ENCODE measurements at places on chromosomes 4 and X. TPM values are rescaled to one million over a fixed set of nuclear protein-coding genes. Genes with fewer than 3 reads are reported as not detected.

The RIBC1 gene
- total RNA-seq, result 0.61 TPM

The SLAIN2 gene
- total RNA-seq, result 50.3 TPM

The SLIT2 gene
- 3.8 TPM for total RNA-seq

The GLUD2 gene
- total RNA-seq, result 0.22 TPM

The SULT1E1 gene
- total RNA-seq, result not detected

The SPACA5B gene
- not detected for total RNA-seq

The TAF7L gene
- 0.22 TPM for total RNA-seq

The LRP2BP gene
- 2.9 TPM for total RNA-seq

The CT45A1 gene
- not detected for total RNA-seq

The NPY5R gene
- not detected for total RNA-seq

DNA sequence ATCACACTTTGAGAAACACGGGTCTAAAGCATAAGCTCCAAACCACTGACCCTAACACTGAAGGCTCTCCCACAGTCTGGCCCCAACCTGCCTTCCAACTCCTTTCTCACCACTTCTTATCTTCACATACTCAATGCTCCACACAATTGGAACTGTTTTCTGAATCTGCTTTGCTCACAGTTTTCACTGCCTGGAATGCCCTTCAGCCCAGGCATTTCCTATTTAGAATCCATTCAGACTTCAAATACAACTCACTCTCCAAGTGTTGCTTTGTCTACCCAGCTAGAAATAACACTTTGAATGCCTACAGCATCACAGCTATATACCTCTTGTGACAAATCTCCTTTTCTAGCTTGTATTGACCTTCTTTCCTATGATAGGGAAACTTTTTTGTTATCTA is 10.2 kb downstream of the OTUD4 start:
- no peak for DNase-seq

- no peak for DNase-seq
Measured at GRCh38 chr4:8108261-8108660, 50.4 kb downstream of the ABLIM2 start.

GRCh38 chr4:7519638-7520376 is 85.1 kb upstream of the PSAPL1 start:
- DNase-seq, result no peak

DNA sequence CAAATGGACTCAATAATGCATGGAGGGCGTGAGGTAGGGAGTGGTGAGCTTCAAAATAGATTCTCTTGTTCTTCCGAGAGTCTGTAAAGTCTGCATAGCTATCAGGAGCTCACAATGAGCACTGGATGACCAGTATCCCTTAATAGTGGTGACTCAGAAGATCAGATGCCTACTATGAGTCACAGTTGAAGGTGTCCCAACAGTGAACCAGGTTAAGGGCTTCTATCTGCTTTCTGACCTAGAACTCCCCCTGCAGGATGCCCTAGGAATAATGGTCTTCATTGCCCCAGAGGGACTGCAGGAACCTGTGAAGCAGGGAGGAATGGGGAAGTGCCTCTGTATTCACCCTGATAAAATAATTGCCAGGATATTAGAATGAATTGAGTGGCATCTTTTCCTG is 22.1 kb downstream of the DGKK start:
- DNase-seq, result peak; percentile 69

- DNase-seq, result no peak
Measured at GRCh38 chr4:72969976-72970375, 99.5 kb downstream of the COX18 start.

DNA sequence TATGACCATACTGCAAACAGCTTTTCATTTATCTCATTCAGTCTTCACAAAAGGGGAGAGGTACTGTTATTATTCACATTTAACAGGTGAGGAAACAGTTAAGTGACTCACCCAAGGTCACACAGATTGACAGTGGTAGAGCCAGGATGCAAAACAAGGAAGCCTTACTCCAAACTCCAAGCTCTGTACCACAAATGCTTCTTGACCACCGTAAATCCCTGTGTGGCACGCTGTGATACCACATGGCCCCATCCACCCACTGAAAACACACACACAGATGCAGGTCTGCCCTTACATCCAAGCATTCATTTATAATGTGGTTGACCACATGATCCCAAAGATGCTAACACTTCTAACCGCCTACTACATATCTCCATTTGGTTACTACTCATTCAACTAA is 129.5 kb downstream of the TSPAN5 start:
- DNase-seq, result no peak

DNA sequence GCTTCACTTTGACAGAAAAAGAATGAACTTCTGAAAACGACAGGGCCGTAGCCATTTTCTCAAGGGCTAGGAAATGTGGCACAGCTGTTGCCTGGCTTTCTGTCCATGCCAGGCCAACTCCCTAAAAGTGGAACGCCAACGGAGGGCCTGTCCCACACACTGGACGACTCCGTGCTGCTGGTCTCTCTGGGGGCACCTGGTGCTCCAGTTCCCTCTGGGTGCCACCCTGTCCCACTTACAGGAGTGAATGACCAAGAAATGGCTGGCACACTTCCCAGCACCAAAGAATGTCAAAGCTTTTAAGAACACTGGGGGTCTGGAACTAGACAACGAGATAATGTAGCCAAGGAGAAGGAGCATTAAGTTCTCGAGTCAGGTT is 40.9 kb downstream of the GATB start:
- no peak for DNase-seq

DNA sequence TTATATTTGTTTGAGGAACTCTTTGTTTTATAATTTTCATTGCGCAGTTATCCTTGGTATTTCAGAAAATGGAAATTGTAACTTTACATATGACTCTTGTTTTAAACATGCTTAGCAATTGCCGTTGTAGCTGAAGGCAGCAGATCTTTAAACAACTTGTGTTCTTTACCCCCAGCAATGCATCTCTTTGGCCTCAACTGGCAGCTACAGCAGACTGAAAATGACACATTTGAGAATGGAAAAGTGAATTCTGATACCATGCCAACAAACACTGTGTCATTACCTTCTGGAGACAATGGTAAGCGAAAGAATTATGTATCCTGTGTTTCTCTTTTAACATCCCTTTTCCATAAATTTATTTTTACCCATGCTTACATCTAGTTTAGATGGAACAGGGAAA is 263.6 kb downstream of the DCTD start:
- DNase-seq, result no peak

GRCh38 chr4:67700116-67700737 is 728 bp downstream of the UBA6 start:
- no peak for DNase-seq

GRCh38 chr4:84085986-84086385 is 413.1 kb downstream of the NKX6-1 start:
- DNase-seq, result no peak

DNA sequence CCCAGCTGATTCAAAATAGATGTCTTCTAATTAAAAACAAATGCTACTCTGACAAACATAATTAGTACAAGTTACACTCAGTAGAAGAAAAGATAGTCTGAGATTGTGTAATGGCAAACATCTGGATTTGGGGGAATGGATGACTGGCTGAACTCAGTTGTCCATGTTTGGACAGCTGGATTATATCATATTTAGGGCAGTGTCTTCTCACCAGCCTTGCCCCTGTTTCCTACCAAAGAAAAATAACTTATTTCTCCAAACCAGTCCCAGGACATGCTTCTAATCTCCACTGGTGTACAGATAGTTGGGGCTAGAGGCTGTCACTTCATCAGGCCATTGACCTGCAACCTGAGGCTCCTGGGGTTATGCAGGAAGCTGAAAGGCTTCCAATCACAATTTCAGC is 237.3 kb downstream of the USP46 start:
- no peak for DNase-seq

GRCh38 chr4:151302432-151302831 is 23.0 kb downstream of the SH3D19 start:
- DNase-seq, result no peak

- no peak for DNase-seq
Measured at GRCh38 chrX:153819384-153820040, 10.8 kb downstream of the PDZD4 start.

DNA sequence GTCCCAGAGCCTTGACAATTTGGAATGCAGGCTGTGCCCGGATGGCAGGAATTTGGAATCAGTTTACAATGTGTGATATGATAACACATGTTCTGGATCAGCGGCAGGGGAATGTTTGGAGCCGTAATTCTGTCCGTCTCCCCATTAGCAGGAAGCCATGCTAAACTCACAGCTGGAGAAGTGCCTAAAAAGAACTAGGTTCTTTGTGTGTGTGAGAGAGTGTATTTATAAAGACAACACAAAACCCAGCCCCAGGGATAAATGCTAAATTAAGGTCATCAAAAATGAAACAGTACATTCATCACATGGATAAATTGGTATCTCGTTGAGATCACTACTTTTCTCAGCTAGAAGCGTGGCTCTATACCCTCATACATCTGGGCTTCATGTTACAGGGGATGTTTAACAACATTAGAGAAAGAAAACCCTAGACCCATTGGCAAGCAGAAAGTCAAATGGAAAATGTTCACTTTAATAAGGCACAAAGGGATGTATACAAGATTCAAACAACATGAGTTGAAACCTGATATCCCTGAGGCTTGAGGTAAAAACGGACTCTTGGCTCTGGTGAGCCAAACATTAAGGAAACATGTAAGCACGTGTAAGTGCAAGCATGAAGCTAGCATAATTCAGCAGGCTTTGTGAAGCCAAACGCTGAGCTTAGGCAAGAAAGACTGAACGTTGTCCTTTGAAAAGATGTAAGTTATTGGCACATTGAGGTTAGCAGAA is 18.0 kb upstream of the TMEM131L start:
- DNase-seq, result no peak

DNA sequence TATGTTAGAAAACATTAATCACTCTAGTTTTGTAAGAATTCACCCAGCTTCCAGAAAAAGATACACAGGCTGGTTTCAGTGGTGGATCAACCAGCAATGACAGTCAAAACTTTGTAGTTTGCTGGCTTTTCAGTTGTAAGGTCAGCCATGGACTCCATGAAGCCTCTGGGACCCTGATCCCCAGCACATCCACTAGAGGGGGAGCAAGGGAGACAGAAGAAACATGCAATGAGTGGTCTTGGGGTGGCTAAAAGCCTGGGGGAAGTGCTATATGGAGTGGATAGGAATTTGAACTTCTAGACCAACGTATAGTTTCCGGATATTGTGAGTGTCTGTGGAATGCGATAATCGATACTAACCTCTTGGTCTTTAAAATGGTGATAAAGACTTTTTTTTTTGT is 72.7 kb downstream of the AFF2 start:
- DNase-seq, result no peak

DNA sequence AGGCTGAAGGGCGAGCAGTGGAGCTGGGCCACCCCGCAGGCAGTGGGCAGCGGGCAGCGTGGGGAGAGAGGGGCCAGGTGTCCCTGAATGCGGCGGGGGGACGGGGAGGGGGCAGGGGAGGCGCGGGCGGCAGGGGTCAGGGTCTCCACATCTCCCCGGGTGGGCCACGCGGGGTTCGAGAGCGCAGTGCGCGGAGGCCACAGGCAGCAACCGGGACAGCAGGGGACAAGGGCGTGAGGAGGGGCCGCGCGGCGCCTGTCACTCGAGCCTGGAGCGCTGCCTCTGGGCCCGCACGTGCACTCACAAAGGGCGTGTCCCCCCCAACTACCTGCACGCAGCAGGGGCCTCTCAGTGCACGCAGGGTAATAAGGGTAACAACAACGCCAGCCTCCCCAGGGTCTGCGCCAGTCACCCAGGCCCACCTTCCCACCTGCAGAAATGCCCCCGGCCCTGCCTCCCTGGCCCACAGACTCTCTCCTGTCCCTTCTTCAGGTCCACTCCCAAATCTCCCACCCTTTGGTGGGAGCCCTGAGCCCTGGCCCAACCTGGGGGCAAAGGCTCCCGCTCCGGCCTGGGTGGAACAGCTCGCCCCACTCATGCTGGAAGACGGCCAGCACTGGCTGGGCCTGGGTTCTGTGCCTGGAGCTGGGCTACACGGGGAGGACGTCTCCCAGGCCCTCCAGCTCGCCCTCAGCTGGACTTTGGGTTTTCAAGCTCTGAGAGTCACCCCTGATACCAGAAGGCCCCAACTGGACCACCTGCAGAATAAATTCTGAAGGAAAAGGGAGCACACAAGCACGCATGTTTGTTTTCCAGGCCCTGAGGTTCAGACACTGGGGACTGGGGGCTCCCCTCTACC is 53.2 kb downstream of the ZFYVE28 start:
- no peak for DNase-seq

GRCh38 chr4:186778134-186778533 is 54.5 kb upstream of the FAT1 start:
- DNase-seq, result no peak

- no peak for DNase-seq
Measured at GRCh38 chrX:134543288-134543687, 83.3 kb downstream of the HPRT1 start.

DNA sequence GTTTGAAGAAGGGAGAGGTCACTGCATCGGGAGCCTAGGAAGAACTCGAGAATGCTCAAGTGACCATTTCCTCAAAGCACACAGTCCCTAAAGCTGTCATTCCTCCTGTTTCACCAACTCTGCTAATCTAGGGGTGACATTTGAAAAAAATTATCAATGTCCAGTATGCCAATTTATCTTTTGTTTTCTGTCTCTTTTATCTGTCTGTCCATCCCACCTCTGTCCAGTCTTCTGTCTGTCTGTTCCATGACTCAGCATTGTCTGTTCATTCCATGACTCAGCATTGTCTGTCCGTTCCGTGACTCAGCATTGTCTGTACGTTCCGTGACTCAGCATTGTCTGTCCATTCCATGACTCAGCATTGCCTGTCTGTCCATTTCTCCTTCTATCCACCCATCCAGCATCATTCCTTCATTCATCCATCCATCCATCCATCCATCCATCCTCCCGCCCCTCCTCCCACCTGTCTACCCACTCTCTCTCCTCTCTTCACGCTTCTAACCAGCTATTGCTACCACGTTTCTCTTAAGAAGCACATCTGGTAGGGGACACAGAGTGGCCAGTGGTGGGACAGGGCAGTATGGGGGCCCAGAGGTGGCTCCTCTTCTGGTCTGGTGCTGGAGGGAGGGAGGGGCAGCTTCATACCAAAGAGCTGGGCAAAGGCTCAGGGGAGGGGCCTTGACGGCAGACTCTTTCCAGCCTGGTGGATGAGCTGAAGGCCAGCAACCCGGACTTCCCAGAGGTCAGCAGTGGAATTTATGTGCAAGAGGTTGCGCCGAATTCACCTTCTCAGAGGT is 34.1 kb downstream of the HTRA3 start:
- DNase-seq, result peak; percentile 62

DNA sequence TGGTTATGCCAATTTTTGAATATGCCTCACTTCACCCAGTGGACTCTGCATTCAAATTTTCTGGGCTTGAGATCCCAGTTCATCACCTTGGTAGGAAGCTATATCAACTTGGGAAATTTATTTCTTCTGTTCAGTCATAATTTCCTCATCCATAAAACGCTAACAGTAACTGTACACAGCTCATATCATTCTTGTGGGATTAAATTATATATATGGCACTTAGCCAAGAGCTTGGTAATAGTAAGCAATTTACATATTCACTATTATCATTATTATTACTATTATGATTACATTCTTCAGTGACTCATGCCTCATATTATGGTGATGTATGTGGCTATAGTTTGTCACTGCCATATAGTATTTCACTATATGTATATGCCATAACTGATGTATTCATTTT is 177.6 kb downstream of the CPE start:
- no peak for DNase-seq

DNA sequence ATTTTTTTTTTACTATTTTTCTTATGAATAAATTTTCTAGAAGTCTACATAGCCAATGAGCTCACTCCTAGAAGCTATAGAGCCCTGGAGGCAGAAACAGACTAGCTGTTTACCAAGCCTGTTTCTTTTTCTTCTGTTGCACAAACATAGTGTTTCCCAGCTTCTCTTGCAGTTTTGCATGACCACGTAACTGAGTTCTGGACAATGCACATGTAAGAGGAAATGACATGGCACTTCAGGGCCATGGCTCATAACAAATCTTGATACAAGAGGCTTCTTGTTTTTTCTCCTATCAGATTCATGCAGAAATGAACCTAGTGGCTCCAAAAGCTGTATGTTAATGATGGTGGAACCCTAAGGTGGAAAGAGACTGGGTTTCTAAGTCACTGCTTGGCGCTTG is 127.4 kb downstream of the ZNF330 start:
- no peak for DNase-seq
